Mucosa of descending colon (tissue), 3 donors: ENCODE measurements at places on chromosomes 5 and 9. TPM values are rescaled to one million over a fixed set of nuclear protein-coding genes. Genes with fewer than 3 reads are reported as not detected.

DNA sequence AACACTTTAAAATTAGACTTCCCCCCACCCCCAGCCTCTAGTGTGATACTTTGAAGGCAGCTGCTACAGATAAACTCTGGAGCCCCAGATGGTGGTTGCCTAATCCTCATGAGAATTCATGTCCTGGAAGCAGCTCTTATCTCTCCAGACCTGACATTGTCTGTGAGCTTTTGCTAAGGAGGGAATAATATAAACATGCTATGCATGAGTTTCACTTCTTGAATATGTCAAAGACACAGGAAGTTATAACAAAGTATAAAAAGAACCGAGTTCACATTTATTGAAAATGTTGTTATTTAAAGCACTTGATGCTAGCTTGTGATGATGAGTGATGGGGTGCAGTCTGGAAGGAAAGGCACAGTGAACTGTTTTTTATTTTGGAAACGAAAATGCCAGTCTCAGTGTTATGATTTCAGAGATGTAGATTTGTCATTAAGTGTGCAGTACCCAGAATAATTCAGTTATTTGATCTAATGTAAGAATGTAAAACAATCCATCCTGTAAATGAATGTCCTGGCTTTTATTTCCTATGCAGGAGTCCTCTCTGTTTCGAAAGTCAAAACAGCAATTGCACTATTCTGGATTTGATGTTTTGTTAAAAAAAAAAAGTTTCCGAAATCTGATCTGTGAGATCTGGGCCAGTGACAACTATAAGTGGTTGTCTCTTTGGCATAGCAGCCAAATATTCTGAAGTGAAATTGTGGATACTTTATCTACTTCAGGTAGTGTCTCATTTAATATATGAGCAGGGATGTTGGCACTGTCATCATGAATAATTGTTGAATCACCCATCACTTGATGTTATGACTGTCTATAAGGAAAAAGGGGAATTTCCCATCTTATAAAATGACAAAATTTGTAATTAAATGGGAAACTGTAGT is 77.0 kb downstream of the ZCCHC7 start:
- DNase-seq: no peak

- DNase-seq: no peak
Observed at GRCh38 chr5:123976379-123977033, 464.5 kb downstream of the CSNK1G3 start.

GRCh38 chr5:138029944-138030343 is 2.9 kb downstream of the FAM13B start:
- no peak for DNase-seq

Gene HSPB3
- 4.6 TPM for total RNA-seq

Gene CFAP157
- total RNA-seq: 0.12 TPM

DNA sequence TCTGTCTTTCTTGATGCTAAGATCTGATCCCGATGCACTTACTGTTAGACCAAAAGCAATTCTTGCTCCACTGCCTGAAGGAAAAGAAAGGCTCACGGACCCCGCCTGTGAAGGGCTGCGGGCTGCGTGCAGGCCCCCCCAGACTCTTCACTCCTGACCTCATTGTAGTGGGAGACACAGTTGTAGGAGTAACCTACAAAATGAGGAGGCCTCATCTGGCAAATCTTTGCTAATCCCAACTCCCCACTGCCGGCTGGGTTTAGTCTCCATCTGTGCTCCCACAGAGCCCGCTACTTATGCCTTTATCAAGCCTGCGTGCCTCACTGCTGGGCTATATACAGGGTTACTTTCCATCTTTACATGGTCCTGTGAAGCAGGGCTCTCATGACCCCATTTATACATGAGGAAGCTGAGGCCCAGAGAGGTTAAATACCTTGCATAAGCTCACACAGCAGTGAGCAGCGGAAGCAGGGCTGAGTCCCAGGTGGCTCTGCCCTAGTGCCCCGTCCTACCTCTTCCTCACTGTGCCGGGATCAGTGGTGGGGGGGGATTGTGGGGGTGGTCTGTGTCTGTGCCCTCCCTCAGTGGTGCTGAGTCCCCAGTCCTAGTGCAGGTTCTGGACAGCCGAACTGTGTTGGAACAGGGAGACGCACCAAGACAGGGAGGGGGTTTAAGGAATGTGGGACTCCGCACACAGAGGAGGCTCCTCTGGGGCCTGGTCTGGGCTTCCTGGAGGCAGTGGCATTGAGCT is 43.9 kb upstream of the RNF130 start:
- no peak for DNase-seq

Gene ABO
- 102 TPM for total RNA-seq

DNA sequence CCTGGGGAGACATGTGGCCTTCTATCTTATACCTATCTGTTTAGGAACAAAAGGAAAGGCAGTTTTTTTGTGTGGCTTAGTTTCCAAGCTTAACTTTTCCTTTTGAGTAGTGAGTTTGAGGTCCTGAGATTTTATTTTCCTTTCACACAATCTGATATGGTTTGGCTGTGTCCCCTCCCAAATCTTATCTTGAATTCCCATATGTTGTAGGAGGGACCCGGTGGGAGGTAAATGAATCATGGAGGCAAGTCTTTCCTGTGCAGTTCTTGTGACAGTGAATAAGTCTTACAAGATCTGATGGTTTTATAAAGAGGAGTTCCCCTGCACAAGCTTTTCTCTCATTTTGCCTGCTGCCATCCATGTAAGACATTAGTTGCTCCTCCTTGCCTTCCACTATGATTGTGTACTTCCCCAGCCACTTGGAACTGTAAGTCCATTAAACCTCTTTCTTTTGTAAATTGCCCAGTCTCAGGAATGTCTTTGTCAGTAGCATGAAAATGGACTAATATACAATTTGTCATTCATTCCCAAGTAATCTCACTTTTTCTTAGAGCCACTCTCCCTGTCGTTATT is 4.7 kb upstream of the CLTB start:
- no peak for DNase-seq

Gene SLC34A3
- not detected for total RNA-seq

Gene TERT
- total RNA-seq: 2.1 TPM

Gene KLF4
- 454 TPM for total RNA-seq

- DNase-seq: no peak
Observed at GRCh38 chr5:71771191-71771590, 52.1 kb downstream of the CARTPT start.

Gene TMOD1
- total RNA-seq: 2.6 TPM

- DNase-seq: no peak
Observed at GRCh38 chr9:109704546-109704945, 75.5 kb upstream of the PALM2AKAP2 start.

Gene PCDHB16
- 0.89 TPM for total RNA-seq

- DNase-seq: no peak
Observed at GRCh38 chr5:149860801-149861322, 83.7 kb downstream of the PDE6A start.

DNA sequence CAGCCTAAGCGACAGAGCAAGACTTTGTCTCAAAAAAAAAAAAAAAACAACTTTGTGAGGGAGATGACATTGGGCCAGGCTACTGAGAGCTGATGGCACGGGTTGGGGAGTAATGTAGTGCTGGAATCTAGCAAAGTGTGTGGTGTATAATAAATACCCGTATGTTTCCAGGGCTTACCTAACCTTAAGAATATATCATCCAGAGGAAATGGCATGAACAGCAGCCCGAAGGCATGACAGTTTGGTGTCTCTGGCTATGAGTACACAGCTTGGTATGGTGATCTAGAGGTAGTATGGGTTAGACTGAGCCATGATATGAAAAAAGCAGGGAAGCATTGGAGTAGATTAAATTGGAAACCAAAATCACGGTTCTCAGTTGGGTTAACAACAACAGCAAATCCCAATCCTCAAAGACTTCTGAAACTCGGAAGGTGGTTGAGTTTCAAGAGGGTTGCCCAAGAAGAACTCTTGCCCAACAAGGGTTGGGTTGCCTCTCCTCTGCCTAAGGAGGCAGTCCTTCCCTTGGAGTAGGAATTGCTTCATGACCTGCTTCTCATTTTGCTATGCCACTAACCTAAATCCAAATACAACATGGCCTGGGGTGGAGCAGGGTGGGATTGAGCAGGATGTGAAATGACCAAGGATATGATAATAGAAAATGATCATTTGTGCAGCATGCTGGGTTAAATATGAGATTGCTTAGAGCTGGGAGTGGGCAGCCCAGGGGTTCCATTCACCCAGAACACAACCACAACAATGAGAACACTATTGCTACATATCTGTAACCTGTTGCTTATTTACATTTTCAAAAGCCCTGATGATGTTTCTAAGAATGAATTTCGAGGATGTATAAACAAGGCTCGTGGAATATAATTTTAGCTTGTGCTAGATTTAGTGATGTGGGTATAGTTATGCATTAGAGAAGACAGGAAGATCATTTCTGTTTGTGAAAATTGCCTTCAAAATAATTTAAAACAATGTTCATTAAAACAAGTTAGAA is 64.6 kb upstream of the ZFR start:
- DNase-seq: no peak

- DNase-seq: no peak
Observed at GRCh38 chr9:124419832-124420489, 4.7 kb upstream of the PSMB7 start.
